ENCODE measurements at places on chromosomes 1 and 21.

DNA sequence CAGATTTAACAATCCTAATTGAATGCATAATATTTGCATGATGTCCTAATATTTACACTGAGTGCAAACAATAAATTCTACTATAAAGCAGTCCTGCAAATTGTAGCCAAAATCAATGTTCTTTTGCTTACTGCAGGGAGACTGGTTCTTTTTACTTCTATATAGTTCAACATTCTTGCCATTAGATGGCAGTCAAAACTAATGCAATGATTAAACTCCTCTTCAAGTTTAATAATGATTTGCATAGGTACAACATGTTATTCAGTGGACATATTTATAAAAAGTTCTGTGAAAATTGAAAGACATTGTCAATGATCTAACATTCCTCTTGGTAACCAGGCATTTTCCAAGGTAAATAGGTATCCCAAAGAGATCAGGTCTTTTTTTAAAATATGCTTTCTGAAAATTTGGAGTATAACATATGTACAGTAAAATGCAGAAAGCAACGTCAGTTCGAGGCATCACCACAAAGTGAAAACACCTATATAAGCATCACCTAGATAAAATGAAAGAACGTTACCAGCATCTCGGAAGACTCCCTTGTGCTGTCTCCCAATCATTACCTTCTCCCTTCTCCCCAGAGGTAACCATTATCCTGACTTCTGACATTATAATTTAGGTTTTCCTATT, 9.8 kb upstream of the FNBP1L start:
- DNase-seq, result no peak

- peak; percentile 3 for DNase-seq
These were observed 68.8 kb upstream of the WDR26 start for GRCh38 chr1:224503161-224504118.

DNA sequence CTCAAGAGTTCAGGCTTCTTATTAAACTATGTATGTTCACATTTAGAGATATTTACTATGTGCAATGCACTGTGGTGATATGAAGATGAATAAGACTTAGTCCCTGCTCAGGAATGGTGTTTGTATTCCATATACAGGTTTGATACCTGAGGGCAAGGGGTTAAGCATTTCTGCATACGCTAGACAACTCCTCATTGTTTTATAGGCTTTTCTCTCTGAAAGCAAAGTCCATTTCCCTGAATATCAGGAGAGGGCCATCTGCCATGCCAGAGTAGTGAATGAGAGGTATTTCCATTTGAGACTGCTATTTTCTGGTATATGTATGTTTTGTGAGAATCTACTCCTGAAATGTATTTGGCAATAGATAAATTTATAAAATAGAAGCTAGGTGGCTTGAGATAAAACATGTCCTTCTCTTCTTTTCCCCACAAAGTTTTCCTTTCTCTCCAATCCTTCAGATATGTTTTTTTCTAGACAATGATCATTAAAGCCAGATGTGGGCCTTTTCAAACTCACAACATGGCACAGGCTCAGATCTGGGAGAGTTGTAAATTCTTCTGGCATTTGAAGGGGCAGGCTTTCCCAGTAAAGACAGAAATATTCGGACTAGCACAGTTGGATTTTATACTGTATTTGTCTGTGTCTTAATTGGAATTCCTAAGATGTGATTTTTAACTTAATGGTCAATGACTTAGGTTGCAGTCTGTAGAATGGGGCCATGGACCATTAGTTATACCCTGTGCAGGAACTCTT, 73.3 kb upstream of the WDR26 start:
- DNase-seq, result no peak

- no peak for DNase-seq
These were observed 40.3 kb upstream of the MYOCOS start for GRCh38 chr1:171581766-171582165.

DNA sequence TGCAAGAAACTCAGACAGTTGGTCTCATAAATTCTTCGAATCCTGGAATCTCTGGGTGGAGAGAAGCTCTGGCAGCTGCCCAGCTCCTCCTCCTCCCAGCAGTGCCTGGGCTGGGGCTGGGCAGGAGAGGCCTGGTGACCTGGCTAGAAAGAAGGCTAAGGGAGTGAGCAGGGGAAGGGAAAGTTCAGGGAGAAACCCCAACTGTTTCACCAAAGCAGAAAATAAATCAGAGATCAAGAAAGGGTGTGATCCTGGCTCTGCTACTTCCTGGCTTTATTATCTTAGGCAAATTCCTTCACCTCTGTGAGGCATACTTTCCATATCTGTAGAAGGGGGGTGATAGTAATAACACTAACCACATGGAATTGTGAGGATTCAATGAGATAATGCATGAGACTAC, 8.8 kb upstream of the COL16A1 start:
- DNase-seq, result no peak

DNA sequence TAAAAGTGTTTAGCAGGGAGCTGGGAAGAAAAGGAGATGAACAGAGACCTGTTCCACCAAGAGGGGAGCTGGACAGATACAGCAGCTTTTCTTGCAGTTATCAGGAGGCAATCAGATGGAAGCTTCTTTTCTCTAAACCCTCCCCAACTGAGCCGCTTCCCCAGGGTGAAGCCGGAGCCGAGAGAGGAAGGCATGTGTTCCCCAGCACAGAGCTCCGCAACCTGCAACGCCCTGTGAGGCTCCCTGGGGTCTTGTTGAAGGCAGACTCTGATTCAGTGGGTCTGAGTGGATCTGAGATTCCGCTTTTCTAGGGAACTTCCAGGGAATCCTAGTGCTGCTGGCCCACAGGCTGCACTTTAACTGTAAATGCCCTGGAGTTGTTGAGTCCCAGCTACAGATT, 139.1 kb upstream of the COA6 start:
- no peak for DNase-seq

All from CD4-positive, alpha-beta T cell treated with Interleukin-6 for 4 hours (primary cell).